Cardiac fibroblast (primary cell): ENCODE measurements at places on chromosomes 12 and 14.

- DNase-seq = peak; percentile 47
These were observed 36.2 kb downstream of the PRMT8 start for GRCh38 chr12:3527181-3527580.

GRCh38 chr14:99235582-99236320 is 36.2 kb downstream of the BCL11B start:
- no peak for DNase-seq

GRCh38 chr14:94312481-94313246 is 10.5 kb downstream of the SERPINA6 start:
- DNase-seq = no peak

- no peak for DNase-seq
These were observed 35.3 kb downstream of the DICER1 start for GRCh38 chr14:95121911-95122620.

DNA sequence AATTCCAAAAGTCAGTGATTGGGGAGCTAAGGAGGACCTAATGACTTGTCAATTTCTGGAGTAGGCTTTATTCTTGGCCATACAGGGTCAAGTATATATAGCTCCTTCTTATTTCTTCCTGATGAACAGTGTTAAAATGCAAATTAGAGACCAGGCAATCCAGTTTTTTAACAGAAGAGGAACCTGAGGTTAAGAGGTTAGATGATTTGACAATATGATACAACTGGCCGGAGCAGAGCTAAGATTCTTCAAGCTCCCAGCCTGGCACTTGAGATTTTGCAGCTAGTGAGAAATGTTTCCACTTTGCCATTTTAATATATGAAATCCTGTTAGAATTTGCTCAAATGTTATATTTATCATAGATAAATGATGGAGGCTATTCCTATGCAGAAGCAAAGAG is 204.0 kb downstream of the SSPN start:
- DNase-seq = no peak

DNA sequence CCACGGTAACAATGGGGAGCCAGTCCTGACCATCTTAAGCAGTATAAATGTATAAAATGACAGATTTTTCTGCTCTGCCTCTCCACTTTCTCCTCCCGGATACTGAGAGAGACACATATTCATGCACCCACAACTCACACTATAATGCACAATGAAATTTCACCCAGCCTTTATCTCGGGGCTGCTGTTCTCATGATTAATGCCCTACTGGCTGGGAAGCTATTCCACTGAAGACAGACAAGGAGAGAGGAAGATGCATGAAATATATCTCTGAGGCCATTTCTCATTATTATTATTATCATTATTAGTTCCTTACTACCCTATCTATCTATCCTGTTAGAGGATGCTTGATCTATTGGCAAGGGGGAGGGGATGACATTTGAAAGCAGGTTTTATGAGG is 501.7 kb downstream of the DIO2 start:
- DNase-seq = no peak

DNA sequence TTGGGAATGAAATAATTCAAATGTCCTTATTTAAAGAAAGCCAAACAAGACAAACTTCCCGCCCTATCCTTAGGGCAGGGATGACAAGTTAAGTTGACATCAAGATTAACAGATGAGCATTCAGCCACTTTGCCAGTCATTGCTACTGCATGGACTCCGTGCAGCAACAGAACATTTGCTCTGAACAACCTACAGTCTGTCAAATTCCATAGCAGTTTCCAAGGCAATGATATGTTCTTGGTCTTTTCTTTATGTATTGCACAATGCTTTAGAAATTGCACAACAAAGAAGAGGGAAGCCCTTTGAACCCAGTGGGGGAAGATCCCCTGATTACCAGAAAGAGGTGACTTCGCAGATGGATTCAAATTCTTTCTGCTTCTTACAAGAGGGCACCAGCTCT is 269.8 kb downstream of the BCAT1 start:
- DNase-seq = peak; percentile 69

DNA sequence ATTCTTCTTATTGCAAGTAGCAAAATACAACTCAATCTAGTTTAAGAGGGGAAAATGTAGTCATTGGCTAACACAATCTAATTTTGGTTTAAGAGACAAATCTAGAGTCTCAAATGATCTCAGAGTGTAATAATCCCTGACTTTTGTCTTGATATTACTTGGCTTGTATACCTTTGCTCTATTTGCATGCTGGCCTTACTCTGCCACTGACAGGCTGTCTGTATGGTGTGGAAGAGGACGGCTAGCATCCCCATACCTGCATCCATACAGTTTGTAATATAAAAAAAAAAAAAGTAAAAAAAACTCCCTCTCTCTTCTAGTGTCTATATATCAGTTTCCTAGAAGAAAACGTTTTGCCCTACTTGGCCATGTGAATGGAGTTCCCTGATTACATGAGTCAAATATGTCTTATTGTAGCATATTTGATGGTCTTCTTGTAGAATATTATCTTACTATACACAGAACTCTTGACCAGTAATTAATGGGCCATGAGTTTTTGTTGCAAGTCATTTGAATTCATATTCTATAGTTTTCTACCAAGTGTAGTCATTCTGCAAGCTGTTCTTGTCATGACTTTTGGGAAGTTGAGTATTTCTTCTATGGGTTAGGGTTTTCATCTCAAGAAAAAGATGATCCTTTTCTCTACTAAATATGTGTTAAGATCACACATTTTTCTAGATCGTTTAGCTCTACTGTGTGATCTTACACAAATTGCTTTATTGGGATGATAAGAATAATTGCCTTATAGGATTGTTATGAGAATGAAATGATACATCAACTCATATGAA is 8.2 kb downstream of the HIF1A start:
- peak; percentile 48 for DNase-seq

GRCh38 chr12:131151558-131152345 is 198.0 kb downstream of the ADGRD1 start:
- DNase-seq = no peak

DNA sequence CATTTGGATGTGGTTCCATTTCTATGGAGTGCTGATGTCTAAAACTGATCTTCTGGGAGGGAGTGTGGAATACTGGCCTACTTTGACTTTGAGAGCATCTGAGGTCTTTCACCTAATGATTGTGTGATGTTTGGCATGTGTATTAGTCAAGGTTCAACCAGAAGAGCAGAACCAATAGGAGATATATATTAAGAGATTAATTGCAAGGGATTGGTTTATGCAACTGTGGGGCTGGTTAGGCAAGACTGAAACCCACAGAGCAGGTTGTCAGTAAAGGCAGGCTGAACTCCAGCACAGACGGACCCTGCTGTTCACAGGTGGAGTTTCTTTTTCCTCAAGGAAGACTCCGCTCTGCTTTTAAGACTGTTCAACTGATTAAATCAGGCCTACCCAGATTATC is 11.6 kb downstream of the BMAL2 start:
- no peak for DNase-seq
